ENCODE measurements at places on chromosomes 5 and 9.

DNA sequence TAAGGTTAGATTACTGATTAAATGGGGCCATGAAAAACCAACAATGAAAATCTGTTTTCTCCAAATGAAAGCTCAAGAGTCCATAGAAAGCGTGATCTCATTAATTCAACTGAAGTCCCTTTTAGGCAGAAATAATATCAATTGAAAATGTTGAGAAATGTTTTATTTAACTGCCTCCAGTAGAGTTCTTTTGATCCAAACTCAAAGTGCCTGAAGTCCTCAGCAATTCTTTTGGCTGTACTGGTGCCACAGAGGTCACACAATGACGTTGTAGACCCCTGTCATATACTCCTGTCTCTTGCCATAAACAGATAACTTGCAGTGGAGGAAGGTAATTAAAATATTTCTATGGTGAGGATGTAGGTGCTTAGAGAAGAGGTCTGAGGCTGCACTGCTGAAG, 1420.5 kb downstream of the CDH12 start:
- DNase-seq = no peak

DNA sequence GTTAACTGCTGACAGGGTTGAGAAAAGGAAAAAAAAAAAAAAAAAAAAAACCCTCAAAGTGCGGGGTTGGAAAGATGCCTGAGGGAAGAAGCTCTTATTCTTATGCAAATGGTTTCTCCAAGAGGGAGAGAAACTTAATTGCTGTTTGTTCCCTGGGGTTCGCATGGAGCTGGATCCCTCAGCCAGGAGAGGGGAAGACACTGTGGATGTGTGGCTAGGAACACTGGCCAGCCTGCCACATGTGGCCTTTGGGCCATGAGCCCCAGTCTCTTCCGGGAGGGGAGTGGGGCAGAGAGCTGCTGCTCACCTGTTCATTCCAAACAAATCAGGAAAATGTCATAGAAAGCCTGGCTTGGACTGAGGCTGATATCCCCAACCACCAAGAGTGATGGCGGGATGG, 9.4 kb upstream of the SCGB3A2 start:
- DNase-seq = no peak

DNA sequence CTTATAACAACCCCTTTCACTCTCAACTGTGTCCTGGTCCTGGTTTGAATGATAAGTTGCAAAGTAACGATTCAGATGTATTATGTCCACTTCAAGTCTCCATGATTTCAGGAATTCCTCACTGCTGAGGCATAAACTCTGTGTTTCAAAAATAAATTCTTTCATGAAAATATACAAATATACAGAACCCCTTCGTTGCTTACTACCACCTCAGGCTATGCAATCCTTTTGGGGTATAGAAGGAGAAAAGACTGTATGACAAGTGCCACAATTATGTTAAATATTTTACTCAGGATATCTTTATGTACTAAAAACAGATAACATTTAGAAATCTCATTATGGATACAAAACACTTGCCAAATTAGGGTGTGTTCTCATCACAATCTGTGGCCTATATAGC, 190.7 kb downstream of the KCTD16 start:
- no peak for DNase-seq

DNA sequence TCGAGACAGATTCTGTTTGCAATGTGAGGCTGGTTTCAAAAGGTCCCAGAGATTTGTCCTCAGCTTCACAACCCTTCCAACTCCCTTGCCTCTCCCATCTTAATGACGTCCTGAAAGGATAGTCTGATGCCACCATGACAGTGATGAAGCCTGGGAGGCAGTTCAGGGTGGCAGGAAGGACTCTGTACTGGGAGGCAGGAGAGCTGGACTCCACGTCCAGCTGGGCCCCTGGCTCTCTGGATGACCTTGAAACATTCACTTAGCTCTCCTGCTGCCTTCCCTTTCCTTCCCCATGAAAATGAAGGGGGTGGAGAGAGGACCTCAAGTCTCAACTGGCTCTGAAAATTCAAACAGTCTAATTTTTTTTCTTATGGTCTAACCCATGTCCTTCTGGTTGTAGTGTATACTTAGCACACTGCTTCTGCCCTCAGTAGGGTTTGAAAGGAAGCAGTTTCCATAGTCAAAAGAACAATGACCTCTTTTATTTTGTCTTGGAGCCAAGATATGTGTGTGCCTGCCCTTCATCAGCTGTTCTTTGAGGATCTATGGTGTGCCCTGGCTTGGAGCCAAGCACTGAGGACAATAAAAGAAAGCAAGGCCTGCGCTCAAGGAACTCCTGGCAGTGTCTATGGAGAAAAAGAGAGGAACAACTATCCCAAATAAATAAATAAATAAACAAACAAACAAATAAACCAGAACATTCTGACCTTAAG, 188.3 kb downstream of the GRIA1 start:
- DNase-seq = no peak

DNA sequence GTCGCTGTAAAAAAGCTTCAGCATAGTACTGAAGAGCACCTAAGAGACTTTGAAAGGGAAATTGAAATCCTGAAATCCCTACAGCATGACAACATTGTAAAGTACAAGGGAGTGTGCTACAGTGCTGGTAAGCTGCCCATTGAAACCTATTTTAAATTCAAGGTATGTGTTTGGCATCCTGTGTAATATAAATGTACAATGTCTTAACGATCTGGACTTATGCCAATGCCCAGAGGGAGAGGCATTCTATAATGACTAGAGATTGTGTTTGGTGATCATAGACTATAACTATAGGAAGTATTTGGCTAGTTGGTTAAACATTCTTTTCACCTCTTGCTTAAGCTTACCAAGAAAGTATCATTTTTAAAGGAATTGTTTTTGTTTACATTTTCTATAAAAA, 95.7 kb downstream of the INSL6 start:
- DNase-seq = no peak

GRCh38 chr9:112786829-112787520, 36.4 kb downstream of the SNX30 start:
- no peak for DNase-seq

DNA sequence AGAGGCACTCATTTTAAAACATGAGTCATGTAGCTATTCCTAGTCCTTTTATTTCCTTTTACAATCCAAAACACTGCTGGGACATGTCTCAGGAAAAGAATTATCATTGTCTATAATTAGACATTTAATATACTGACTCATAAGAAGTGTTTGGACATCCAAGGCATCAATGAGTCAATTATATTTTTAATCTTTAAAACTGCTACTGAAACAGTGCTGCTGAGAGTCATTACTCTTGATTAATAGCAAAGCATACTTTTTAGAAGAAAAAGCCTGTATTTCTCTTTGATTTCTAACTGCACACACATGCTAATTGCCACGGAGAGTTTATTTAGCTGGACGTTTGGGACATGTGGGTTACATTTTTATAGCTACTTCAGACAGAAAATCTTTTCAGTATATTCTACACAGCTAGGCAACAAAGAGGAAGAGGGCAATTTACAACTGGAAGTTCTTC, 1249.0 kb upstream of the CDH18 start:
- no peak for DNase-seq

DNA sequence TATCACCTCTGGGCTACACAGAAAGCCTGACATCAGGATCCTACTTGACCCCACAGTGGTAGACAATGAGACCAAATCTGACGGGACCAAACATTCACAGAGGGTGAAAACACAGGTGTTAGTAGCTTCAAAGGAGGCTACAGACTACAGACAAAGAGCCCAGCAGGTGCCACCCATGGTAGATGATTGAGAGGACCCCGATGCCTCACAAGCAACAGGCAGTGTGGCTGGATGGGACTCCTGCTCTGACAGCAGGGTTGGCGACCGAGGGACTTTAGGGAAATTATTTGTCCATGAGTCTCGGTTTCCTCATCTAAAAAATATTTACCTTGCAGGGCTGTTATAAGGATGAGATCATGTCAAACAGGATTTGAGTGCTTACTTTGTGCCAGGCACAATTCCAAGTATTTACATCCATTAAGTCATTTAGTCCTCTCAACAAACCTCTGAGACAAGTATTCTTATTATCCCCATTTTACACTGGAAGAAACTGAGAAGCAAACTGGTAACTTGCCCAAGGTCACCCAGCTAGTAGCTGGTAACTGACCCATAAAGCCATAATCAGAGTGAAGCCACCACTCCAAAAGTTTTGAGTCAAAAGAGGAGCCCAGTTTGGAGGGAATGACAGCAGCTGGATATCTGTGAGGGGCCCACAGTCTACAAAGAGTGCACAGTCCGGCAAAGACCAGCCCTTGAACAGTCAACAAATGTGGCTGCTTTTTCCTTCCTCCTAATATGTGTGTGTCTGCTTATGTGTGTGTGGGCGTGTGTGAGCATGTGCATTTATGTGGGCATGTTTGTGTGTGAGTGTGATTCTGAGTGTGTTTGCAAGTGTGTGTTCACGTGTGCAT, 502.0 kb downstream of the BNC2 start:
- DNase-seq = no peak

GRCh38 chr5:130992095-130992494, 173.0 kb downstream of the HINT1 start:
- DNase-seq = no peak

DNA sequence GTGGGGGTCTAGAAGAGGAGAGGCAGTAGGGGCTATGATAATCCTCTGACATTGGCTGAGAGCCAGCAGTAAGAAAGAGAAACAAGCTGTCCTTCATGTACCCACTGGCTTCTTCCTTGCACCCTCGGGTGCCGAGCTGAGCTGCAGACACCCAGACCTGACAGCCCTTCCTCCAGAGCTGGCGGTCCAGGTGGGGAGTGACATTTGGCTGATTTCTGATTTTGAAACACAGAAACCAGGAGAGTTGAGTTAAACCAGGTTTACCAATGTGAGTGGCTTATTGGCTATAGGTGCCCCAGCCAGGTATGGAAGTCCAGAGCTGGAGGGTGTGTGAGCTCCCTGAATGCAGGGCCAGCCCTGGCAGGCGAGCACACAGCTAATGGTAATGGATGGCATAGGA, 59.2 kb downstream of the GADD45G start:
- DNase-seq = no peak

- no peak for DNase-seq
Observed at GRCh38 chr5:74665273-74665672, 19.8 kb upstream of the HEXB start.

DNA sequence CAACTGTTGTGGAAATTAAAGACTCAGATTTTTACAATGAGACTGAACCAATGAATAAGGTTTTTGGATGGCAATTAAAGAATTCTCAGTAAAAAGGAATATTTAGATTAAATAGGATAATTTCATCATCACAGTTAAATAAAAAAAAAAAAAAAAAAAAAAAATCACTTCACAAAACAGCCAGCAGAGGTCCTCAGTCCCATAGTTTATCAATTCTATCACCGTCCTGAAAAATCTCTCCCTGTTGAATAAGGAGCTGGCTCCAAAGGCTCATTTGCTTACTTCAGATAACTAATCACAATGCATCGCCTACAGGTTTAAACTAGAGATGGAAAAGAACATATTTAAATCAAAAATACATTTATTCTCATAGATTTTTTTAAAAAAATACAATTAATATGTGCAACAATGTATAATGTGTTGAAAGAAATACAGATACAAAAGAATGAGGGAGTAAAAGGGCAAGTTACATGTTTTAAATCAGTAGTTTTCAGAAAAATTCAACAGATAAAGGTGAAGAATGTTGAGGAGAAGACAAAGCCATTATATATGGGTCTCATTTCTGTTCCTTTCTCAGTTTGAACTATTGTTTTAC, 175.8 kb upstream of the CHD1 start:
- peak; percentile 12 for DNase-seq

GRCh38 chr5:117942861-117943519, 1045.4 kb downstream of the DTWD2 start:
- DNase-seq = no peak

- DNase-seq = no peak
Observed at GRCh38 chr5:81708889-81709288, 42.0 kb downstream of the SSBP2 start.

DNA sequence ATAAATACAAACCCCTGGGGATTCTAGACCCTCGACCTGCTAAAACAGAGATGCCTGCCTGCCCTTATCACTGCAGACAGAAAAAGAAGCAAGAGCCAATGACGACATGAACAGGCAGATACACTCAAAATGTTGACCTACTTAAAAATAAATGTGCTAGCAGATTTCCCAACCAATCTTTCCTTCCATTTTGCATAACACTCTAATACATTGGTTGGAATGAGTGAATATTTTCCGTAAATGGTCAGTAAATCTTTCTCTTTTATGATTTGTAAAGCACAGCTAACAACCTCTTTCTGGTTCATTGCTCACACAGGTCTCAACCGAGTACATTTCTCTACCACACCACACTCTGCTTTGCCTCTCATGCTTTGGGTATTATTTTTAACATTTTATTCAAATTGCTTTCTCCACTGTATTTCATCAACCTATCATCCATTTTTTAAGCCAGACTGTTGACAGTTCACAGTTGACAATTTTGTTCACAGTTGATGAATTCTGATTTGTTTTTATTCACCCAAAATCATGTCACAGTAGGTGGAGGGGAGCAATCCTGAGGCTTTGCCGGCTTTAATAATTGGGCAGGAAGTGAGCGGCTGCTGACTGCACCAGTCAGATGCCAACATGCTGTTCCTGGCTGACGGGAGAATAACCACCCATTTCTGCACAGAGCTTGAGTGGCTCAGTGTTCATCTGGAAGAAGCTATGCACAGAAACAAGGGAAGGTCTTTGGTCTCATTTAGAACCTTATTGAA, 426.6 kb downstream of the SPOCK1 start:
- no peak for DNase-seq

- no peak for DNase-seq
Observed at GRCh38 chr9:137666513-137666822, 47.7 kb downstream of the EHMT1 start.

GRCh38 chr5:39675676-39676075, 250.9 kb upstream of the DAB2 start:
- DNase-seq = no peak

DNA sequence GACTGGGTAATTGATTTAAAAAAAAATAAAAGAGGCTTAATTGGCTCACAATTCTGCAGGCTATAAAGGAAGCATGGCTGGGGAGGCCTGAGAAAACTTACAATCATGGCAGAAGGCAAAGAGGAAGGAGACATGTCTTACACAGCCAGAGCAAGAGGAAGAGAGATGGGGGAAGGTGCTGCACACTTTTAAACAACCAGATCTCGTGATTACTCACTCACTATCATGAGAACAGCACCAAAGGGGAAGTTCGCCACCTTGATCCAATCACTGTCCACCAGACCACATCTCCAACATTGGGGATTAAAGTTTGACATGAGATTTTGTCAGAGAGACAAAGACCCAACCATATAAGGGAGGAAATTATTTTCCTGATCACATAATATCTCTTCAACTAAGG, 138.8 kb upstream of the NR4A3 start:
- DNase-seq = no peak

GRCh38 chr5:140402258-140403074, 833 bp downstream of the ANKHD1 start:
- DNase-seq = no peak

DNA sequence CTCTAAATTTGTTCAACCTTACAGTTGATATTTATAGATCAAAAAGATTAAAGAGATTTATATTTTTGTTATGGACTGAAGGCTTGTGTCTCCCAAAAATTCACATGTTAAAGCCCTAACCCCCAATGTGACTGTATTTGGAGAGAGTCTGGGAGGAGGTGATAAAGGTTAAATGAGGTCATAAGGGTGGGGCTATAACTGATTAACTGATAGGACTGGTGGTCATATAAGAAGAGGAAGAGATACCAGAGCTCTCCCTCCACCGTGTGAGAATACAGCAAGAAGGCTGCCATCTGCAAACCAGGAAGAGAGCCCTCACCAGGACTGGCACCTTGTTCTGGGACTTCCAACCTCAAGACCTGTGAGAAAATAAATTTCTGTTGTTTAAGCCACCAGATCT, 264.3 kb downstream of the ENC1 start:
- DNase-seq = no peak

Measured in GM20000 (cell line).